Aorta (tissue), 5 donors: ENCODE measurements at places on chromosomes 4 and X. TPM values are rescaled to one million over a fixed set of nuclear protein-coding genes. Genes with fewer than 3 reads are reported as not detected.

Gene ZNF674
- 5.1 TPM for total RNA-seq

DNA sequence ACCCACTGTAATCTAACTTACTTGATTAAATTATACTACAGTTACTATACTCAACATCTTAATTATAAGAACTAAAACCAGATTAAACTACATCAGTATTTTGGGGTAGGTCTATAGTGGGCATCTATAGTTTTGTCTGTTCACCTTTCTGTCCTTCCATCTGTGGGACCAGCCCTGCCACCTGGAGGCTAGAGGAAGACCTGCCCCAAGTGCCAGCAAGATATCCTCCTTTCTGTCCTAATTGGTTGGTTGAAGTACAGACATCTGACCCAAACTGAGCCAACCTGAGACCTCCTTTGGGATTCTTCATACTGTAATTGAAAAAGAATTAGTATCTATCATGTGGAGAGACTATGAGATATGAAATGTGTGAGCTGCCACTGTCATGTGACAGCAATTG is 172.2 kb upstream of the TLL1 start:
- H3K4me1 ChIP-seq = no peaks in the 10 kb centered on the region
- H3K27ac ChIP-seq = no peak overlapping the region
- no peak for DNase-seq
- H3K36me3 ChIP-seq = no peaks in the 10 kb centered on the region

Gene NIPAL1
- 1.1 TPM for total RNA-seq

- no peak overlapping the region for H3K27ac ChIP-seq
- no peak overlapping the region for H3K4me3 ChIP-seq
- H3K27me3 ChIP-seq = no peaks in the 10 kb centered on the region
- H3K4me1 ChIP-seq = no peaks in the 10 kb centered on the region
Measured at GRCh38 chrX:370244-370962, 16.3 kb downstream of the PPP2R3B start.

- DNase-seq = no peak
- H3K4me1 ChIP-seq = peaks cover 12% of the 10 kb centered on the region
- no peaks in the 10 kb centered on the region for H3K36me3 ChIP-seq
- H3K27ac ChIP-seq = no peak overlapping the region
- H3K27me3 ChIP-seq = no peaks in the 10 kb centered on the region
- no peak overlapping the region for H3K4me3 ChIP-seq
Measured at GRCh38 chr4:169226565-169226964, 44.2 kb downstream of the SH3RF1 start.

Gene PTPN13
- total RNA-seq = 30.1 TPM

DNA sequence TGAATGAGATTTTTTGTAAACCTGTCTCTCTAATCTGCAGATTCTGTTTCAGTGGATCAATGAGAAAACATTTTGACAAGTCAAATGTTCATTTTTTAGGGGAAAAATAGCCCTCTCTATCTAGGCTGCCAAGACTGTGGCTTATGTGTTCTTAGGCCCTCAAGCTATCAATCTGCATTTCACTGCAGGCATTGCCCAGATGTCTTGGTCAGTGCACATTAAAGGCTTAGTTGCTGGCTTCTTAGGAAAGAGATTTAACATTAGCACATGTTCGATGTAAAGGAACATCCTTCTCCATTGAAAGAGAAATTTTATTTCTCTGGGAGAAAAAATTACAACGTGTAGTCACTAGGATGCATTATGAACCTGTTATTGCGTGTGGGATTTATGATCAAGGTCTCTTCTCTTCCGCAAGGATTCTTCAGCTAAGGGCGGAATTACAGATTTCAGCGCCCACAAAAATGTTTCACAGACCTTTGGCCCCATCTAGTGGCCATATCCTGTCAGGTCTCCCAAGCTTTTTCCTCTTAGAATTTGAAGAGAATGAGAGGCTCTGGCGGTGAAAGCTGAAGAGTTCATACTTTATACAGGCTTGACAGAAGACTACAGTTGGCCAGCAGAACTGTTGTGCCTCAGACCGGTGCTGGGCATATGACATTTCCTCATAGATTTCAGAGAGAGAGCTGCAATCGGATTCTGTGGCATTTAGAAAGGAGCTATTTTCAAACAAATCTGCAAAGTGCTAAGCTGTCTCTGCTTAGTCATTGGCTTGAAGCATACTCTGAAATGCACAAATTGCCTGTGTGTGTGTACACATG is 144.6 kb upstream of the NOCT start:
- no peaks in the 10 kb centered on the region for H3K4me1 ChIP-seq
- no peaks in the 10 kb centered on the region for H3K27me3 ChIP-seq
- no peak overlapping the region for H3K27ac ChIP-seq

GRCh38 chrX:38929966-38930421 is 128.7 kb downstream of the MID1IP1 start:
- H3K27ac ChIP-seq = peak overlapping the region; percentile 95
- H3K36me3 ChIP-seq = no peaks in the 10 kb centered on the region
- no peaks in the 10 kb centered on the region for H3K27me3 ChIP-seq
- H3K4me1 ChIP-seq = peaks cover 1% of the 10 kb centered on the region
- DNase-seq = peak; percentile 60
- H3K4me3 ChIP-seq = no peak overlapping the region

- no peak overlapping the region for H3K4me3 ChIP-seq
- no peaks in the 10 kb centered on the region for H3K27me3 ChIP-seq
- DNase-seq = no peak
- H3K4me1 ChIP-seq = no peaks in the 10 kb centered on the region
- H3K36me3 ChIP-seq = peaks cover 2% of the 10 kb centered on the region
- no peak overlapping the region for H3K27ac ChIP-seq
Measured at GRCh38 chr4:37852376-37852775, 25.9 kb downstream of the PGM2 start.

Gene POU4F2
- total RNA-seq = not detected

DNA sequence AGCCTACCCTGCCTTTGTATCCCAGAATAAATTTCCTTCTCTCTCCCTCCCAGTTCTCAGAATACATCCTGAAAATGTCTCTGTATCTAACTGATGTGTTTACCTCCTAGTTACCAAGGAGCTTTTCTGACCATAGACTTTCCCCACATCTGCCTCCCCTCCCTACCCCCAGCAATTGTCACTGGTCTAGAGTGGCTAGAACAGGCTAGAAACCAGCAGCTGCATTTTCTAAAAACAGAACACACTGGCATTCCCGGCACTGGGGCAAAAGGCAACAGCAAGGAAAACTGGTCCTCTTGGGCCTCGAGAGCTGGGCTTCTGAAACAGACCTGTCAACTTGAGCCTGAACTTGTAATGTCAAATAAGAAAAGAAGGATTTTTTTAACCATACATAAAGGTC is 16.4 kb downstream of the TASL start:
- no peaks in the 10 kb centered on the region for H3K27me3 ChIP-seq
- no peaks in the 10 kb centered on the region for H3K36me3 ChIP-seq
- no peaks in the 10 kb centered on the region for H3K4me1 ChIP-seq
- DNase-seq = no peak
- no peak overlapping the region for H3K27ac ChIP-seq

DNA sequence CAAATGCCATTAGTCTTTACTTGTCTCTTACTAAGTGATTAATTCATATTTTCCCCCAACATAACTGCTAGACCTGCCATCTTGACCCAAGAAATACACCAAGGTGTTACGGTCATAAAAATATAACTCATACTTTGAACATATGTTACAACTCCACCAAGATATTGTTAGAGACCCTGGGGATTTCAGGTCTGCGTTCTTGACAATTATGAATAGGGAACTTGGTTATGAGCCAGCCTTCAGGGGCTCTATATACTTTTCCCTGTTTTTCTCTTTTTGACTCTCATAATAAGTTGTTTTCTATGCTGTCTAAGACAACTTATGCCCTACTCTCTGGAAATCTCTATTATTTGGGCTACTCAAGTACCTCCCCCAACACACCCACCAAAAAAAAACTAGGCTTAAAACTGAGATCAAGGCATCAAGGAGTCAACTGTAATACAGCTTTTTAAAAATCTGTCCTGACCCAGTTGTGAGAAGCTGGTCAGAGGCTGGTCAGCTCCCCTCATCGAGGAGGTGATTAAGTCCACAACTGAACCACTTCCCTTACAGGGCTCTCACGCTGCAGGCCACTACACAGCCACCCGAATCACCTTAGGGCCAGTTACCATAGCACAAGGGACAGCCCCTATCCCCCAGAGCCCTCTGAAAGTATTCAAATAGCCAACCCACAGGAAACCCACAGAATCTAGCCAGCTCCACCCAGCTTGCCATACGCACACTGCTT is 10.5 kb upstream of the TLR3 start:
- no peaks in the 10 kb centered on the region for H3K27me3 ChIP-seq
- no peak overlapping the region for H3K4me3 ChIP-seq
- no peaks in the 10 kb centered on the region for H3K4me1 ChIP-seq
- DNase-seq = no peak
- no peaks in the 10 kb centered on the region for H3K36me3 ChIP-seq

DNA sequence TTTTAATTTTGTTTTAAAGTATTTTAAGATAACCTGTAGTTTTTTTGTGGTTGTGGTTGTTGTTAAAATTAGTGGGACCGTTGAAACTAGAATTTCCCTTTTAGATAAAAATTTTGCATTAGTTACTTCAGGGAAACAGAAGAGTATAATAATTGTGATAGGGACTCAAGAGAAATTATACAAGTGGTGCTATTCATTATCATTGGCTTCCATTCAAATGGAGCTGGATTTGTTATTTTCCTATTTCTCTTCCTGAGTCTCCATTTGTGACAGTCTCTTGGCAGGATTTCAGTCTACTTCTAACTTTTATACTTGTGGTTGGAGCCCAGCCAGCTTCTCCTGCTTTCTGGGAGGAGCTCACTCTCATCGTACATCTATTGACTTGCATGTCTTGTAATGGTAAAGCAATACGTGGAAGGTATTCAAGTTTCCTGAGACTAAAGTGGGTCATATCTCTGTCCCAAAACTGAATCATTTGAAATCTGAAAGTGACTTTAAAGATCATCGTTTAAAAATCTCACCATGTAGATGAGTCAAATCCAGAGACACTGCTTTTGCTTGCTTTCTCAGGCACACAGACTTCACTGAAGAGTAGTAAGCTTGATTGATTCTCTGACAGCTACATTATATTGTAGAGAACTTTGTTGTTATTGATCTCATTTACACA is 155.8 kb downstream of the RPA4 start:
- peak; percentile 51 for DNase-seq
- H3K4me1 ChIP-seq = no peaks in the 10 kb centered on the region
- no peak overlapping the region for H3K27ac ChIP-seq
- H3K4me3 ChIP-seq = no peak overlapping the region

DNA sequence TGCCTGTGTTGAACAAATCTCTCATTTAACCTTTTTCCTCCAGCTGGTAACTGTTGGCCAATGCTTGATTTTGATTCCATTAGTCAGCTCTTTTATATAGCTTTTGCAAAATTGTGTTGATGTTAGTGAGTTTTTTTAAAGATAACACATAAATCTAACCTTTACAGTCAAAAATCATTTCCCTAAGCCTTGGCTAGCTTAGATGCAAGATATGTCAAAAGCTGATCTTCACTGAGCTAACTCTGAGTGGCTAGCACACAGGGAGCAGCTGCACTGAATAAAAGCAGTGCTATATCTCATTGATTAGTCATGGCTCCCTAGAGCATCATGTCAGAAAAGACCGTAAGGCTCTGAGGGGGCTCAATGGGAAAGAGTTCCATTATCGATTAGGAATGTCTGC is 78.7 kb downstream of the PPARGC1A start:
- H3K36me3 ChIP-seq = no peaks in the 10 kb centered on the region
- no peak overlapping the region for H3K4me3 ChIP-seq
- no peak for DNase-seq

- H3K36me3 ChIP-seq = no peaks in the 10 kb centered on the region
- H3K27me3 ChIP-seq = no peaks in the 10 kb centered on the region
- H3K4me1 ChIP-seq = no peaks in the 10 kb centered on the region
- H3K4me3 ChIP-seq = no peak overlapping the region
- no peak for DNase-seq
- no peak overlapping the region for H3K27ac ChIP-seq
Measured at GRCh38 chr4:1021386-1022050, 10.1 kb downstream of the FGFRL1 start.

Gene MAGEB10
- total RNA-seq = not detected

Gene HERC5
- 9.8 TPM for total RNA-seq
